ENCODE measurements at places on chromosomes 6 and 20.

- DNase-seq, result no peak
Measured at GRCh38 chr6:167722634-167723309, 103.9 kb upstream of the AFDN start.

GRCh38 chr6:4380881-4381281, 245.5 kb upstream of the ECI2 start:
- no peak for DNase-seq

DNA sequence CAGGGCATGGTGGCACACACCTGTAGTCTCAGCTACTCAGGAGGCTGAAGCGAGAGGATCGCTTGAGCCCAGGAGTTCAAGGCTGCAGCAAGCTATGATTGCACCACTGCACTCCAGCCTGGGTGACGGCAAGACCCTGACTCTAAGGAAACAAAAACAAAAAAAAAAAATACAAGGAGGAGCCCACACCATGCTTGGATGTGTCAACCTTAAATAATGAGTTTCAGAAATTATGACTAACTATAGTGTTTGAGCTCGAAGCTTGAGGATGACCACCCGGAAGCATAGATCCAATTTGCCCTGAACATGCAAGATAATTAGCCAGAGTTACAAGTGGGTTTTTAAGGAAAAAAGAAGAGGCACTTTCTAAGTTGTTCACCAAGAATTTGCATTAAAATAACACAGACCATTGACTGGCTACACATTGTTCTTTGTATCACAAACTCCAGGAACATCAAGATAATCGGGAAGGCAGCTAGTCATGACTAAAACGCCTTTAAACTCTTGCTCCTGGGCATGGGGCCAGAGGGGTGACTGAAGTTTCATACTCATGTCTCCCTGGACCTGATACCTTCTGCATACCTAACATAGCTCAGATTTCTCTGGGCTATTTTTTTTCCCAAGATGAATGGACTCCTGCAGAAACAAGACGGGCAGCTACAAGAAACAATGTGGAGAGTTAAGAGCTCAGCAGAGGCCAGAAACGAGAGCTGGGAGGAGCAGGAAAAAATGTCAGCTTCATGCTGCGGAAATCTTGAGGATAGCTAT, 289.6 kb downstream of the PREX1 start:
- peak; percentile 75 for DNase-seq

GRCh38 chr6:14274546-14275492, 157.2 kb downstream of the CD83 start:
- no peak for DNase-seq

DNA sequence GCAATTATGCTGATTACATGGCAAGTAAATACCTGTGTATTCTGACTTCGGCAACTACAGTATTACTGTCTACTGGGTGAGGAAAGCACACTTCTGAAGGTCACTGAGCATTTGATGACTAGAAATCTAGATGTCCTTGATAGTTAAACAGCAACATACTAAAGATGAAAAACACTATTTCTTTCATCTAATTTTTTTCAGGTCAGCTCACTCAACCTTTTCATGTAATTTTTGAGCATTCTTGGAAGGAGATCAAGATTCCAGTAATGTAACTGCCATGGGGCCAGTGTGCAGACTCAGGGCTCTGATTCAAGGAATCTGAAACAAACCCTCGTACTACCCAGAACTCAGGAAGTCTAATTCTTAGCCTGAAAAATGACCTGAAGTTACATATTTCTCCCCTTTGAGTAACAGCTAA, 222.6 kb upstream of the TAB2 start:
- DNase-seq, result no peak

DNA sequence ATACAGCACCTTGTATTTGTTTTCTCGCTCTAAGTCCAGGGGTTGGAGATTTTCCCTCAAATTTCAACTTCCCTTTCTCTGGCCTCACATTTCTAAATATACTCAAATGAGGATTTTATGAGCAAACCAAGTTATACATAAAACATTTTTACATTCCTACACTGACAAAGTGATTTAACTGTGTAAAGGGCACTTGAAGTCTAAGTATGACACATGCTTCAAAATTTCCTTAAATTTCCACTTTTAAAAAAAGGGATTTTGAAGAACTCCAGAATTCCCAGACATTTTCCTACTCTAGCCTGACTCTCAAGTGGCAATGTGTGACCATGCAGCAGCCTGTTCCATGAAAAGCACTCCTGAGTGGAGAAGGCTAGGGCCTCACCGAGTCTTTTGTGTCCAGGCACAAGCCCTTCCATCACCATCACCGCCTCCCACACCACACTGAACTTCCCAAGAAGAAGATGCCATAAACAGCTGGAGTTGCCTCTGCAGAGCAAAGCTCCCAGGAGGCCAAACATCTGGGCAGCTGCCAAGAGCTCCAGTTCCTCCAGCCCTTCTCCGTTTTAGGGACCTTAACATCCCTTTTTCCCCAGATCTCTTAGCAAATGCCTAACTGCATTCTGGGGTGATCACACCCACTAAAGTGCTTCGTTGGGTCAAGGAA, 68.9 kb downstream of the NCR2 start:
- no peak for DNase-seq

- DNase-seq, result peak; percentile 97
Measured at GRCh38 chr20:6120491-6120988, 2.3 kb downstream of the FERMT1 start.

DNA sequence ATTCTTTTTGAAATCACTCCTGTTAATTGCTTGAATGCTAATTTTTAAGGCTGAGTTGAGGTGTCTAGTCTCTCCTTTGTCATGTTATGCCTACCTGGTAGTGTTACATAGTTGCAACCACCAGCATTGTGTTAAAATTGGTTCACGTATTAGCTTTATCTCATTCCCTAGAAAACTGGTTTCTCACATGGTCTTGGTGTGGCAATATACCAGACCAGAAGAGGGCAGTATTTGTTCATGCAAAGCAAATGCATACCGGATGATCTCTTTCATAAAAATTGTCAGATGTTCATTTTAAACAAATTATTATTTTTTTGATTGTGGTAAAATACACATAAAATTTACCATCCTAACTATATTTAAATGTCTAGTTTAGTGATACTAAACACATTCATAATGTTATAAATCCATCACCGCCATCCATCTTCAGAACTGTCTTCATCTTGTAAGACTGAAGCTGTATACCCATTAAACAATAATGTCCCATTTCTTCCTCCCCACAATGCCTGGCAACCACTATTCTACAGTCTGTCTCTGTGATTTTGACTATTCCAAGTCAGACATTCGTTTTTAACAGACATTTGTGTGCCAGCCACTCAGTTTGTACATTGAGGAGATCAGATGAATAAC, 92.8 kb downstream of the ATRN start:
- DNase-seq, result peak; percentile 47

- no peak for DNase-seq
Measured at GRCh38 chr6:24686946-24687345, 20.1 kb downstream of the ACOT13 start.

DNA sequence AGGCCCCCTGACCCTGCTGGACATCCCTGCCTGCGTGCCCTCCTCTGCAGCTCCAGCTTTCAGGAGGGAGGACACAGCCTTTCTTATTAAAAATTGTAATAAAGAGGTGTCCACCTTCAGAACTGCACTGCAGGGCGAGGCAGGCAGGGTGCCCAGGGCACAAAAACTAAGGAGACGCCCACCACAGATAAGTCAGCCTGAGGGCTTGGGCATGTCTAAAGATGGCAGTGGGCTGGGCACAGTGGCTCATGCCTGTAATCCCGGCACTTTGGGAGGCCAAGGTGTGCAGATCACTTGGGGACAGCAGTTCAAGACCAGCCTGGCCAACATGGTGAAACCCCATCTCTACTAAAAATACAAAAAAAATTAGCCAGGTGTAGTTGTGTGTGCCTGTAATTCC, 7.0 kb upstream of the C20orf144 start:
- DNase-seq, result no peak

GRCh38 chr20:4894409-4894808, 106.9 kb downstream of the SLC23A2 start:
- no peak for DNase-seq

GRCh38 chr6:26045928-26046368, 41.3 kb upstream of the HFE start:
- DNase-seq, result no peak

DNA sequence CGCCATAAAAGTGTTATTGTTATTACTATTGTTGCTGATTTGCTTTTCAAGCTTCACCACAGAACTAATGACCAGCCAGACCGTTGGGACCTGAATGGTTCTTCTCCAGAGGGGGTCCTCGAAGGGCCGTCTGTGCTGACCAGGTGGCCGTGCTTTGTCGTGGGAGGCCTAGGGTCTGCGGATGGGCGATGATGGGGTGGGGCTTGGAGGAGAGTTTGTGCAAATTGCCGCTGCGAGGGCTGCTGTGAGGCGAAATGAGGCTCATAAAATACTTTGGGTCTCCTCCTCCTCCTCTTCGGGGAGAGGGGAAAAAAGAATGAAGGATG, 6.0 kb upstream of the ZBTB22 start:
- DNase-seq, result no peak

GRCh38 chr6:34052071-34052825, 93.6 kb downstream of the GRM4 start:
- no peak for DNase-seq

GRCh38 chr6:51614725-51615124, 472.7 kb downstream of the PKHD1 start:
- DNase-seq, result no peak

Data from HAP-1 (cell line).